Dermis blood vessel endothelial cell (primary cell): ENCODE measurements at places on chromosomes 4 and X. TPM values are rescaled to one million over a fixed set of nuclear protein-coding genes. Genes with fewer than 3 reads are reported as not detected.

DNA sequence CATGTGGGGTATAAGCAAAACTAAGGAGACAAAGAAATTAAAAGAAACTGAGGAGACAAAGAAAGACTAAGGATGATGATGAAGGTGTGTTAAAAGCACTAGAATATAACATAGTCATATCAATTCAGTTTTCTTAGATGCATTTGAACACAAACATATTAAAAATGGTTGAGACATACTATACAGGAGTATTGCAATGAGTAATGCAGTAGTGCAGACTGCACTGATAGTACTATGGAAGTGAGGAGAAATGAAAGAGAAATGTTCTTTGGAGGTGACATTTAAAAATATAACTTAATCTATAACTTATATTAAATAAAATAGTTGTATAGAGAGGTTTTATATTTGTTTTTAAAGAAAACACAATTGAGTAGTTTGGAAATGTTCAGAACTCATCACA lies 279.2 kb downstream of the CAMK2D start:
- DNase-seq, result no peak

DNA sequence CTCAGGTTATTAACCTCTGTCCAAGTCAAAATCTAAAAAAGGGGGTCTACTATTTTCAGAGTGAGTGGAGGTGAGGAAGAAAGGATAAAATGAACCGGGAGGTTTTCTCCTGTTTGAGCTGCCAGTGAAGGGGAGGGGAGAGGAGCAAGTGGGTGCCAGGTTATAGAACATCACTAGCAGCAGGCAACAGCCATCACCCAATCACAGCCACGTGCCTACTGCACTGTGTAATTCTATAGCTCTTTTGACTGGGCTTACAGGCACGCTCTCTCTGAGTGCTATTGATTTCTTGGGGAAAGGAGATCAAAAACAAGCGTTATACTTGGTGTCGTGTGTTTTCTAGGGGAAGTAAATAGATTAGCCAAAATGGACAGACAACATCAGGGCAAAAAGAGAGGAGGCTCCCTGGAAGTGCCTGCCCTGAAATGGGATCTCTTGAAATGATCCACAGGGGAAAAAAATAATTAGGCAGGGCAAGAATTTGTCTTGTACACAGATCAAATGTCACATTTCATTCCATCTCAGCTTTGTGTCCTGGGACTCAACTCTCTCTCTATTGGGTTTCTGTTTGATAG lies 300.5 kb upstream of the LCORL start:
- no peak for DNase-seq

- no peak for DNase-seq
These were observed 112.2 kb upstream of the MAP3K15 start for GRCh38 chrX:19627533-19627932.

- DNase-seq, result no peak
These were observed 16.1 kb downstream of the PGAM4 start for GRCh38 chrX:77953302-77953701.

- DNase-seq, result no peak
These were observed 18.4 kb downstream of the ZFX start for GRCh38 chrX:24167719-24168472.

GRCh38 chr4:2699534-2699933 lies 56.6 kb downstream of the TNIP2 start:
- DNase-seq, result no peak

DNA sequence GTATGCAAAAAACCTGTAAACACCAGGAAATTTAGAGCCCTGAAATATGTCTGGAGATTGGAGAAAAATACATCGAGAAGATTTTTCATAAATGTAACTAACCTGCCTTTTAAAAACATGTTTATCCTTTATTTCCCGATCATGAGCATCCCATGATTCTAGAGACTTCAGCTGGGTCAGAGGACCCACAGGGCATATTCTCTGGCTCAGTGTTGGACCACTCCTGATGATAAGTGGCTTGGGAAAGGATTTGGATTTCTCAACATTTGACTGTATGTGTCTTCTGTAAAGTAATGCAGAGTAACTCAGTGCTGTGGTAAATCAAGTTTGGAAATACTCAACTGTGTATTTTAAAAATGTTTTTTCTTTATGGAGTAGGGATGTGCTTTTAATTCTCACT lies 40.0 kb upstream of the ANK2 start:
- DNase-seq, result no peak

DNA sequence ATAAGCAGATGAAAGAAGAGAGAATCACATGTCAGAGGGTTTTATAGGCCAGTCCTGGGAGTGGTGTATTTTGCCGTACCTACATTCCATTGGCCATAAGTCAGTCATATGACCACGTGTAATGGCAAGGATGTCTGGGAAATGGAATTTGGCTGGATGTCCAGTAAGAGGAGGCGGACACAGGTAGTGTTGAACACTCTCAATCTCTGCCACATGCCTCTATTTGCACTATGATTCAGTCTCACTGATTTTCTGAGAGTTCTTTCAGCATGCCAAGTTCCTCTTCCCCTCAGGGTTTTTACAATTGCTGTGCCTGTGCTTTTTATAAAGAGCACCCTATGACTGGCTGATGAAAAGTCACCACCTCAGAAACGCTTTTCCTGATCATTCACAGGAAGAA lies 164.2 kb upstream of the GPR101 start:
- no peak for DNase-seq

DNA sequence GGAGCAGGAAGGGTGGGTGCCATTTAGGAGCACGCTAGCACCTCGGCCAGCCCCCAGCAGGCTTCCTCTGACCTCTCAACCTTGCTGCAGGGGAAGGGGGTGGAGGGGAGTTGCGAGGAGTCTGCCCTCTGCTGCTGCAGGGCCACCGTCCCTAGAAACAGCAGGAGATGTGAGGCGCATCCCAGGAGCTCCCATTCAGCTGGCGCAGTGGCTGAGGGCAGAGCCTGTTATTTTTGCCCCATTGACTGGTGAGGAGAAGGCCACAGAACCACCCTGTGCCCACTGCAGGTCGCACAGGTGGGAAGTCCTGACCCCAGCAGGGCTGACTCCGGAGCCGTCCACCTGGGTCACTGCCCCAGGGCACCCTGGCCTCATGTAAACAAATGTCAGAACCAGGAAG lies 8.0 kb downstream of the PDE6B start:
- DNase-seq, result no peak

- no peak for DNase-seq
These were observed 370.3 kb upstream of the SMIM31 start for GRCh38 chr4:164383358-164384220.

DNA sequence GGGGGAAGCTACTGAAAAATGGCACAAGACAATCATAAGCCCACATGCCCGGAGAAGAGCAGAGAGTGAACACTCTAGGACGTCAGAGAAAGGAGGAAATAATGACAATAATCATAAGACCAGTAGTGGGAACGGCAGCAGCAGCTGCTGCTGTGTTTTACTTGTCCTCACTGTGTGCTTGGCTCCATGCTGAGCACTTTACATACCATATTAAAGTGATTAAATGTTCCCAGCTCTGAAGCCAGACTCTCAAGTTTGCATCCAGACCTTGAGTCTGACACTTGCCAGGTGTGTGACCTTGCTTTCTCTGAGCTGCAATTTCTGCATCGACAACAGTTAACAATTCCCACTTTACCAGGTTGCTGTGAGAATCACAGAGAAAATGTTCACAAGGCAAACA lies 255.4 kb downstream of the SPANXN1 start:
- no peak for DNase-seq

DNA sequence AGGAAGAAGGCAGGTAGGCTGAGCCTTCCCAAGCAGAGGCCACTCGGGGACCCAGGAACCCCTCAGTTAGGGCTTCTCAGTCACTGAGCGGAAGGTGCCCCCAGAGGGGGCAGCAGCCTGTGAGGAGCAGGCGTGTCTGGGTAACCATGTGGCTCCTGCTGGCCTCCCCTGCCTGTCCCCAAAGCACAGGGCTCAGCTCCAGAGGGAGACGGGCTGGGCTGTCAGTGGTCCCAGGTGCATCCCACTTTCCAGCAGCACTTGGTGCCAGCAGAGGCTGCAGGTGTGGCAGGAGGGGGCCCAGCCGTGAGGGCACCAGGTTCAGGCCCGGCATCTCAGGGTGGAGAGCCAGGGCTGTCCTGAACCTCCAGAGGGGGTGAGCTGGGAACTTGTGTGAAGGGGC lies 22.7 kb downstream of the TACC3 start:
- no peak for DNase-seq

DNA sequence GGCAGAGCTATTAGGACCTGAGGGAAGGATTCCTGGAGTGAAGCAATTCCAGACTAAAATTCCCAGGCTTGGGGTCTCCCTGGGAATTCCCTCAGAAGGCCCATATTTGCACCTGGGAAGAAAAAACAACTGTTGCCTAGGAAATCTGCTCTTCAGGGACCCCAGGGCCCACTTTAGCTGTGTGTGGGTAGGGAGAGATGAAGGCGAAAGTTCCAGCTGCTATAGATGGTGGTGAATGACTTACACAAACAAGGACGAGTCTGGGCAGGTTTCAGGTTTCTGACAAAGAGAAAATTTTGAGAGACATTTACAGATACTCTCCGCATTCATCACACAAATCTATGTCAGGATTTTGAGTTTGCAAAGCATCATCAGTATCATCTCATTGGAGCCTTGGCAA lies 126.1 kb downstream of the GPC3 start:
- no peak for DNase-seq

DNA sequence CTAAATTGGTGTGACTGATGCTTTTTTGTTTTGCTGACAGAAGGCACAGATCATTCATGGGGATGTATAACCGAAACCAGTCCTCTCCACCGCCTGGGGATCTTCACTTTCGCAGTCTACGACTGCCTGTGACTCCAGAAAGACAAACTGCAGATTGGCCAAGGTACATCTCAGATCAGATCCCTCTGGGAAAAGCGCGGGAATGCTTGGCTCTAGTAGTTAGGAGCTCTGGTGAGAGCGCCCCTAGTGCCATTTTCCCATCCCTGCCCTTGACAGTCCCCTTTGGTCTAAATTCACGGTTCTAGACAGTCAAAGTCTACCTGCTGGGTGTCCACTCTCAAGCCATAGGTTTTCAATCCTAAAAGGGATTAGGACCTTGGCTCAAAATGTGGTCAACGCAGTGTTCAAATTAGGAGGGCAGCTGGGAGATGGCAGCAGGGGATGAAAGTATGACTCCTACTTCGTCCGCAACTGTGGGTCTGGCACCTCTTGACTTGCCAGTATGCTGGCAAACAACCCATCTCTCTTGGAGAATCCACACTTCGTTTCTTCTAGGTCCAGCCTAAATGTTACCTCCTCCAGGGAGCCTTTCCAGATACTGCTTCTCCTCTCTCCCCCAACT lies 6.9 kb upstream of the HAND2 start:
- DNase-seq, result no peak

- peak; percentile 43 for DNase-seq
These were observed 18.6 kb upstream of the ADRA2C start for GRCh38 chr4:3747581-3747904.

- DNase-seq, result no peak
These were observed 41.7 kb downstream of the CNGA2 start for GRCh38 chrX:151776181-151776731.

- peak; percentile 15 for DNase-seq
These were observed 37.6 kb upstream of the SHISA3 start for GRCh38 chr4:42359711-42360110.

DNA sequence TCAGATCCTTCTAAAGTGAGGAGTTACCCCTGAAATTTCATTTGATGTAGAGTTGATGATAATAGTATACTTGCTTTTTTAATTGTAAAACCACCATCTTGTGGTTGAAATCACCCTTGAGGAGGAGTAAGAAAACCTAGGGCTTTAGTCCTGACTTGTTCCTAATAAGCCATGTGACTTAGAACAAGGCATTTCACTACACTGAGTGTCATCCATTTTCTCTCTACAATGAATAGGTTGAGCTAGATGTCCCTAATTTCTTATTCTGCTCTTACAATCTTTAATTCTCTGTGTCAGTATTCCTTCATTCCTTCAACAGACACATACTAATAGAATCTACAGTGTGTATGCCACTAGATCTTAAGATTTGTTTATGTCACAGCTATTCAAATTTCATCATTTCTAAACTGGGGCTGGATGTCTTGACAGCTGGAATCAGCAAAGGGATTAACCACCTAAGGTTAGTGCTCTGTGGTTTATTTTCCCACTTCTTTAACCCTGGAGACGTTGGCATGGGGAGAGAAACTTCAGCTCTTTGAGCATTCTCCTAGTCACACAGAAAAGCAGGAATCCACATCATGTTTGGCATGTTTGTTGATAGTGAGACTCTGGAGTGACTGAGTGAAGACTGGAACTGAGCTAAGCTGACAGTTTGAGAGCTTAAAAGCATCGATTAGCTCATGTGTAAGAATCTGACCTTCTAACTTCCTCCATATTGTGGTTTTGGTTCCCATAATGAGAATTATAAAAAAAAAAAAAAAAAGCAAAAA lies 246.3 kb downstream of the NDST4 start:
- DNase-seq, result no peak

GRCh38 chr4:148831945-148832344 lies 389.7 kb upstream of the NR3C2 start:
- peak; percentile 96 for DNase-seq

GRCh38 chr4:151862766-151863165 lies 102.0 kb upstream of the GATB start:
- DNase-seq, result no peak

- DNase-seq, result peak; percentile 51
These were observed 108.6 kb downstream of the PPP3CA start for GRCh38 chr4:101238706-101239105.

DNA sequence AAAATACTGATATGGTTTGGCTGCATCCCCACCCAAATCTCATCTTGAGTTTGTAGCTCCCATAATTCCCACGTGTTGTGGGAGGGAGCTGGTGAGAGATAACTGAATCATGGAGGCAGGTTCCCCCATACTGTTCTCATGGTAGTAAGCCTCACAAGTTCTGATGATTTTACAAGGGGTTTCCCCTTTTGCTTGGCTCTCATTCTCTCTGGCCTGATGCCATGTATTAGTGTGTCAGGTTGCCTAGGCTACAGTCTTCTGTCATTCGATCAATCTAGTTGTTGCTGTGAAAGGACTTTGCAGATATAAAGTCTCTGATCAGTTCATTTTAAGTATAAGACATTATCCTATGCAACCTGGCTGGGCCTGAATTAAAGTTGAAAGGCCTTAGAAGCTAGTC lies 209.3 kb upstream of the MAOA start:
- DNase-seq, result no peak

DNA sequence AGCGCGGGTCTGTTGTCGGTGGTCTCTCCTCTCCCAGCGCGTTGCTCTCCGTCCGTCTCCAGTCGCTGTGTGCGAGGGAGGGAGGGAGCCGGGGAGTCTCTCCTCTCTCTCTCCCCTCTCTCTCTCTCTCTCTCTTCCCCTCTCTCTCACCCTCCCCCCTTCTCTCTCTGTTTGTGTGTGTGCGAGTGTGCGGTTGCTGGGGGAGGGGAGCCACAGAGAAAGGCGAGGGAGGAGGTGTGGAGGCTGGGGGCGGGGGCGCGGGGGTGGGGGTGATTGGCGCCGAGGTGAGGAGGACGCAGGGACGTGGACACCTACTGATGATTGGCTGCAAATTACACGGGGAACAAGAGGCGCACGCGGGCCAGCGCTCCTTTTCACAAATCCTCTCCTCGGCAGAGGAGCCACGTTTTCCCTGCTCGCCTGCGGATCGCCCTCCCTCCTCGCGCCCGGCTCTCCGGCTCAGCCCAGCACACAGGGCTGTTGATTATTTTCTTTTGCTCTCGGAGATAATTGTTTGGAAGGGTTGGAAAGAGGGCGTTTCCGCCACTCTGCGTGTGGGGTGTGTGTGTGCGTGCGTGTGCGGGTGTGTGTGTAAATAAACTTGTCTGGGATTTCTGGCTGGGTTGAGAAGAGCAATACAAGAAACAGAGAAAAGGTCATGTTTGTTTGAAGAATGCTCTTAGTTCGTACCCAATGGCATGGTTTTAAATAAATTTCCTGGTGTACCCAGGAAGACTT lies at the start of gene CXXC4:
CXXC4 (minus strand) TSS at position 73 of the 738 bp plus-strand sequence. CDS start 3,092 bp downstream, outside the sequence.
- DNase-seq, result peak; percentile 13

- DNase-seq, result peak; percentile 87
These were observed 116.0 kb upstream of the ETNPPL start for GRCh38 chr4:108878806-108879205.

Gene CFP
- 0.19 and 0.85 TPM in 2 replicates for total RNA-seq

Gene TAF7L
- total RNA-seq, result 0.23 TPM in 1 of 2 replicates, not detected in the other

Gene PHKA1
- 9.7 and 11.4 TPM in 2 replicates for total RNA-seq

Gene PGM2
- 55.3 TPM in 2 replicates for total RNA-seq
